Frontal cortex (tissue), 4 donors: ENCODE measurements at places on chromosomes 1 and 21.

DNA sequence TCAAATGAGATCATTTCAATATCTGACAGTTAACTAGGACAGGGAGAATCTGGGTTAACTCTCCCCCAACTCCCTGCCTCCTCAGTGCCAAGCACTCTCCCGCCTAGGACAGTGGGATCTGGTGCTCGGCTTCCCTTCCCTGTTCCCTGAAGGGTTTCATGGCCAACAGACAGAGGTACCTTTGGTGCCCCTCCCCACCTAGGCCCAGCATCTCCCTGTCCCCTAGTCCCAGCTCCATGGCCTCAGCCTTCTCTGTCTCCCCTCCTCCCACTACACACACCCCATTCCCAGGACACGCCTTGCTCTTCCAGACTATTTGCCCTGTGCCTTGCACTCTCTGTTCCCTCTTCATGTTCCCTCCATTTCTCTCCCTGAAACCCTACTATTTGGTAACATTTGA lies 77.1 kb downstream of the CD247 start:
- DNase-seq = no peak

GRCh38 chr21:38721958-38722357 lies 83.8 kb upstream of the ETS2 start:
- no peak for DNase-seq

DNA sequence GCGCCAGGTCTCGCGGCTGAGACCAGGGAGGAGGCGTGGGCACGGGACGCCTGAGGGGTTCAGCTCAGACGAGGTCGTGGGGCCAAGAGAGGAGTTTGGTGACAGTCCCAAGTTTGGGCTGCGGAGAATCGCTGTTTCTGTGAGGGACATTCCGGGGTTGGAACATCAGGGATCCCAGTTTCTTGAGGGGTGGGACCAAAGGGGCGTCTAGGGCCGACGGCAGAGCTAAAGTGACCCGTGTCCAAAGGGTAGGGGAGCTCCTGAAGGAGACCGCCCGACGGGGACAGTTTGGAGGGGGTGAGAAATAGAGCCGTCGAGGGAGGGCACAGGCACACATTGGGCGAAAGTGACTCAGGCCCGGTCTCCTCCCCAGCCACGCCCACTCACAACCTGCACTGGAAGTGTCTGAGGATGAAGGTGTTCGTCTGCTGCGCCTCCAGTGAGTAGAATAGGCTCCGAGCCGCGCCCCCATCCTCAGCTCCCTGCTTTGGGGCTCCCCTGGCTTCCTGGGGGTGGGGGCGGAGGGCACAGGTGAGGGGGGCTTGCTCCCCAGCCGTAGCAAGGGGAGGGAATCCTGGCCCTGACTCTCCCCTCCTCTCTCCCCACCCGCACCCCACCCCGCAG lies 7.0 kb downstream of the EFNA3 start:
- peak; percentile 44 for DNase-seq

DNA sequence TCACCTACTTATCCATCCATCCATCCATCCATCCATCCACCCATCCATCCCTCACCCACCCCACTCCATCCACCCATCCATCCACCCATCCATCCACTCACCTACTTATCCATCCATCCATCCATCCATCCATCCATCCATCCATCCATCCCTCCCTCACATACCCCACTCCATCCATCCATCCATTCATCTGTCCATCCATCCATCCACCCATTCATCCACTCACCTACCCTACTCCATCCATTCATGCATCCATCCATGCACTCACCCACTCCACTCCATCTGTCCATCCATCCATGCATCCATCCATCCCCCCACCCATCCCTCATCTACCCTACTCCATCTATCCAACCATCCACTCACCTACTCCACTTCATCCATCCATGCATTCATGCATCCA lies 34.5 kb downstream of the DHRS3 start:
- no peak for DNase-seq

DNA sequence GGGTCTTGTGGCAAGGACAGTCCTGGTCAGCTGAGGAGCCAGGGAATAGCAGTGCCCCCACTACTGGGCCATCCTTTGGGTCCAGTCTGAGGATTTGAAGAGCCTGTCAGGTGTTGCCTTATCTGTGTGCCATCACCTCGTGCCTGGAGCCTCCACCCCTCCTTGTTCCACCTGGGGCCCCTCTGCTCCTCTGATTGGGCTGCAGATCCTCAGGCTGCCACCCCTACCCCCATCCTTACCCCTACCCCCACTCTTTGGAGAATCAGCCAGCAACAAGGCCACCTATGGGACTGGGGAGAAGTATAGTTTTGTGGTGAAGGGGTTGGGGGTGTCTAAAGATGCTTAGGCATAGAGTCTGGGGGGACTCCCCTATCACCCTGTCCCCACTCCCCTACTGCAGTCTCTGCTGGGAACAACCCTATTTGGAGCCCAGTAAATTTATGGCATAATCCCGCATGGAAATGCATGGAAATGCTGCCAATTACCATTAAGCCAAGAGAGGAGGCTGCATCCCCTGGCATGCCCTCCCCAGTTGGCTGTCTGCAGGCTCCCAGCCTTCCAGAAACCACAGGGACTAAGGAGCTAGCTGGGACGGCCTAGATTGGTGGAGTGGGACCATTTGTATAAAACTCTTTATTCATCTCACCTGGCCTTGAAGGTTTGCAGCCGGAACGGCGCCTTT lies 142.7 kb upstream of the CSF3R start:
- DNase-seq = no peak

DNA sequence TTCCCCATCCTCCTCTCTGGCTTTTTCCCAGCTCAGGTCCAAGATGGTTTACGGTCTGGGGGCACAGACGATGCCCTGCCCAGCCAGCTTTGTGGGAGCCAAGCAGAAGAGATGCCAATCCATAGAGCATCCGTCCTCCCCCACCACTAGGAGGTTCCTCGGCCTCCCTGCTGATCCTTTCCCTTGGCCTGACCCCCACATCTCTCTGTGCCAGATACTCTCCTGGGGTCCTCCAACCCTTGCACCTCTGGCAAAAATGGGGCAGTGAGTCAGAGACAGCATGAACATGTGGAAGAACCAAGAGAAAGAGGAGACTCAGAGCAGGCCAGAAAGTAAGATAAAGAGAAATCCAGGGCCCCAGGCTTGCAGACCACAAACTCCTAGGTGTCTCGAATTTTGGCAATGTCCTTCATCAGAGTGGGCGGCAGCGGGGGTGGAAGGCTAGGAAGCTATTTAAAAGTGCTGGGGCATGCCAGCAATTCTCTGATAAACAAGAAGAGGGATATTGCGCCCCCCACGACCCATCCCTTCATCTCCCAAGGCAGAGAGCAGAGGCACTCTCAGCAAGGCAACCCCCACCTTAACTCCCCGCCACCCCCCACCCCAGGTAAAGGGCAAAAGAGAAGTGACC lies 11.4 kb downstream of the BLACAT1 start:
- DNase-seq = no peak

GRCh38 chr1:34709547-34709946 lies 45.3 kb upstream of the GJB5 start:
- no peak for DNase-seq

- DNase-seq = no peak
Measured at GRCh38 chr1:30842697-30843354, 65.7 kb downstream of the SDC3 start.

DNA sequence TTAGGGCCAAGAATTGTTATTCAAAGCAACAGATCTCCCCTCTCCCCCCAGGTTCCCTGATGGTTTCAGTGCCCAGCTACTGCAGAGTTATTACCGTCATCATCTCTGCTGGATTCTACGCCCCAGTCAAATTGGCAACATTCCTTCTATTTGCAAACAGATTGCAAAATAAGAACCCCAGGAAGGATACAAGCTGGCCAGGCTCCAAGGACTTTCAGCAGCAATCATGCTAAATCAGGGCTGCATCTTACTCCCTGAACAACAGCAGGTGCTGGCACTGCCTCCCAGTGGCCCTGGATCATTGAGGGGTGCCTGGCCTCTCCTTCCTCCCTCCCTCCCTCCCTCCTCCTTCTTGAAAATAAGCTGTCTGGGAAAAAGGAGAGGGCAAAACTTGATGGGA lies 521.6 kb upstream of the BEND5 start:
- no peak for DNase-seq

DNA sequence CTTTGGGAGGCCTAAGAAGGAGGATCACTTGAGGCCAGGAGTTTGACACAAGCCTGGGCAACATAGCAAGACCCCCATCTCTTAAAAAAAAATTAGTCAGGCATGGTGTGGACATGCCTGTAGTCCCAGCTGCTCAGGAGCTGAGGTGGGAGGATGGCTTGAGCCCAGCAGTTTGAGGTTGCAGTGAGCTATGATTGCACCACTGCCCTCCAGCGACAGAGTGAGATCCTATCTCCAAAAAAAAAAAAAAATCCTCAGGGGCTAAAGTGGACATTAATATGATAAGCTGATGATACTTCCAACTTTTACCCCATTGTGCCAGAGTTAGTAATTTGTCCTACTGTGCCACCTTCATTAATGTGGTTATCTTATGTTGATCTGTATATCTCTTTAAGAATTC lies 327.8 kb upstream of the FMN2 start:
- DNase-seq = no peak

GRCh38 chr1:241215203-241215602 lies 141.8 kb downstream of the RGS7 start:
- DNase-seq = no peak

GRCh38 chr21:35284199-35284598 lies 235.1 kb upstream of the RUNX1 start:
- DNase-seq = no peak

GRCh38 chr1:41294216-41294615 lies 52.1 kb upstream of the SCMH1 start:
- no peak for DNase-seq

DNA sequence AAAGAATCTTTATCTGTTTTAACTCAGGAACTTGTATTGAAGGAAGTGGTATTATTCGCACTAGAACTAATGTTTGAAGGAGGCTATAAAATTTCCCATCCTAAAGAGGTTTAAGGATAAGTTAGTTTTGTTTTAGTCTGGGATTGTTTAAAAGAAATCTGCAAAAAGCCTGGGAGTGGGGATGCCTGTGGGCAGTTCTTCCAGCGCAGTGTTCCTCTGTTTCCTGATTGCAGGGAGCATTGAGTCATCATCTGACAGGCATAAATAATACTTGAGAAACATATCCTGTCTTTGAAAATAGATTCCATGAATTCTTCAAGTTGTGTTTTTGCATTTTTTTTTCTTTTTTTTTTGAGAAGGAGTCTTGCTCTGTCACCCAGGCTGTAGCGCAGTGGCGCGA lies 350.8 kb upstream of the PTBP2 start:
- DNase-seq = no peak

DNA sequence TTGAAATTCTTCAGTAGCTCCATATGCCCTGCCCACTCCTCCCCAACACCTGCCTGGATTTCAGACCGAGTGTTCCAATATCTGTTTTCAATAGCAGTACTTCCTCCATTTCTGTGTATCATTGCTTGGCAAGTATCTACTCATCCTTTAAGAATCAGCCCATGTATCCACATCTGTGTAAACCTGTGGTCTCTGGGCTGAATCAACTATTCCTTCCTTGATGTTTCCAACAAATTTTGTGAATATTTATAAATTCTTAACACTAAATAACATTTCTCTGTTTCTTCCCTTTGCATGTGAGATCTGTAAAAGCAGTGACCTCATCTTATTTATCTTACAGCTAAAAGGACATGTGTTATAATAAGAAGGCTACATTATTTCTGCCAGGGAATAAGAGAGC lies 26.0 kb upstream of the UAP1 start:
- no peak for DNase-seq

DNA sequence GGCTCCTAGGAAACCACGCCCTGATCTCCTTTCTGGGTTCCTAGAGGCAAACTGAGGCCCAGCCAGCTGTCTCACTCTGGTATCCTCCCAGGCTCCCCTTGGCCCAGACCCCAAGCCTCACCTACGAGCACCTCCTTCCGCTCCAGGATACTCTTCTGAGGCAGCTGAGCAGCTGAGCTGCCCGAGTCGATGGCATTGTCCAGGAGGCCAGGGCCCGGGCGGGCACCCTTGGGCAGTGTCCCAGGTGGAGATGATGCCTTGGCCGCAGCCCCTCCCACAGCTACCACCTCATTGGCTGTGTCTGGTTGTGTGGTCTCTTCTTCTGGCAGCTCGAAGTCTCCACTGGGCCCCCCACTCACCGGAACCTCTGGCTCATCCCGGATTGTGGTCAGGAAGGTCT lies 34.4 kb downstream of the SDC3 start:
- no peak for DNase-seq

GRCh38 chr1:245485996-245486395 lies 331.2 kb downstream of the KIF26B start:
- no peak for DNase-seq

DNA sequence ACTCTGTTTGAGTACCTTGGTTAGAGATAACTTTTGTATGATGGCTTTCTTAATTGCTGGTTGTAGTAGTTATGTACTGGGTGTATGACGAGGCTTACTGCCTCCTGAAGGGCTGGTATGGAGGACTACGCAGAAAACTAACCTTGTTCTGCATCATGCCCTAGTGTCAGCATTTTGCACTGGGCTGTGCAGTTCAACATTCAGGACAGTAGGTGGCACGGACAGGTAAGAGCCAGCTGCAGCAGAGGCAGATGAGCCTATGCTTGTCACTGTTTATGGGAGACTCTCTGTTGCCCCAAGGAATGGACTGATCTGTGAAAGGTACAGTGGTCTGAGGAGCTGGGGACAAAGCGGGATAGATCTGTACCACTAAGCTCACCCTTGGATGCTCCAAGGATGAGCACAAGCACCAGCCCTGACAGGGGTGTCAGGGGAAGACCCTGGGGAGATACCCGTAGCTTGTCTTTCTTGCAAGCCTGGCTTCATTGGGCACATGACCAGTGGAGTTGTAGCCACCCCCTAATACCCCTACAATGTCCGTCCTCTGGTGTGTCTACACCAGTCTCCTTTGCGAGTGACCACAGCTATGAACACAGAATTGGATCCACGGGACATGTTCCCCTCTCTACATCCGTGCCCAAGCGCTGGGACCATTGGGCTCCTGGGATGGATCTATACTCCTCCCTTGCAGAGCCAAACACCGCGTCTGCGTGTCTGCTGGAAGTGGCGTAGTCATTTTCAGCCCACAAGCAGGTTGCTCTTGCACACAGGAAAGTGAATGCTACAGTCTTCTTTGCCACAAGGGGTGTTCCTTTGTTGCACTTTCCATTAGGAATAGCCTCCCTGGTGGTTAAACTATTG lies 51.1 kb upstream of the CFHR3 start:
- no peak for DNase-seq

- DNase-seq = no peak
Measured at GRCh38 chr1:174072581-174072980, 50.4 kb upstream of the RC3H1 start.

GRCh38 chr21:25490742-25491141 lies 116.5 kb downstream of the MRPL39 start:
- DNase-seq = no peak

- no peak for DNase-seq
Measured at GRCh38 chr1:186978596-186979556, 150.1 kb downstream of the PLA2G4A start.

DNA sequence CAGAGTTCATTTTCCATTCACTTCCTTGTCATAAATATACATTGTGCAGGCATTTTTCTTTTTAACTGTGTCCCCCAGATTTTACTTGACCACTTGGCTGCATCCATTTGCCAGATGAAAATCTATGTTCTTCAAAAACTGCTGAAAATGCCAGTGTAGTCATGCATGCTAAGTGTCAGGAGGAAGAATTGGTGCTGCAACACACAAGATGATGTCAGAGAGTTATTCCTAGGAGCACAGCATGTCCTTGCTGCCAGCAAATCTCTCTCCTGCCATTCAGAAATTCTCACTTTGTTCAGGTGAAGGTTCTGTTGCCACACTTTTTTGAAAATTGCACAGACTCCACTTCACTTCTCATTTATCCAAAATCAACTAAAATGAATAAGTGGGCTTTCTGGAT lies 106.4 kb upstream of the MAGI3 start:
- DNase-seq = no peak

GRCh38 chr1:211386921-211387320 lies 60.3 kb downstream of the TRAF5 start:
- DNase-seq = no peak

- DNase-seq = no peak
Measured at GRCh38 chr1:181101581-181102226, 13.2 kb downstream of the IER5 start.
